Globus pallidus (tissue), 1 donor: ENCODE measurements at places on chromosomes 2 and 18.

DNA sequence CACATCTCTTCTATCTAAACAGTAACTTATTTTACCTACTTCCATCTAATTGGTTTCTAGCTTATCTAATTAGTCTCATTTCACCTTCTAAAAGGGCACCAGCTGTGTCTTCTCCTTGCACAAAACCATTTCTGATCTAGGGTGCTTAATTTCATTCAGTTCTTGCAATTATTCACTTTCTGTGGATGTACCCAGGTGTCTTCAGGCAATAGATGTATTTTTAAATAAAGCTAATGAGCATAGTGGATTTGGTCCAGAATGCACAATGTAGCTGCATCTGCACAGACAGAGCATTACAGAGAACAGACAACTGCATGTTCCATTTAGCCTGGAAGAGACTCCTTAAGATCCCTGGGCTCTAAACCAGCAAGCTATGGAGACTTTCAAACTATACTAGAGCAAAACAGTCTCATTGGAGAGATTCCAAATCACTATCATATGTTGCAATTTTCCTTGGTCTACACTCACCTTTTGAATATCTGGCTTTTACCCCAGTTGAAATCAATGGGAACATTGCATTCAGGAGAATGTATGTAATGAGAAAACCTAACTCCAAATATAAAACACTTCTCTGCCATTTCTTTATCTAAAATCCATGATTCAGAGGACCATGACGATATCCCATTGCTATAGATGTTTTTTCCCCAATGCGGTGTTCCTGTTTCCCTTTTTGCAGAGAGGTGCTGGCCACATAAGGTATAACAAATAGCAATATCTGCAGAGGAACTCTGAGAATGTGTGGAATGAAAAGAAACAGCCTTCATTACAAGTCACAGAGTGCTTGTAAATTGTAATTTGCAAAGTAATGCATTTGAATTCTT, 3.5 kb upstream of the RFX8 start:
- DNase-seq, result no peak

GRCh38 chr2:88554189-88554588, 73.1 kb downstream of the EIF2AK3 start:
- DNase-seq, result no peak

DNA sequence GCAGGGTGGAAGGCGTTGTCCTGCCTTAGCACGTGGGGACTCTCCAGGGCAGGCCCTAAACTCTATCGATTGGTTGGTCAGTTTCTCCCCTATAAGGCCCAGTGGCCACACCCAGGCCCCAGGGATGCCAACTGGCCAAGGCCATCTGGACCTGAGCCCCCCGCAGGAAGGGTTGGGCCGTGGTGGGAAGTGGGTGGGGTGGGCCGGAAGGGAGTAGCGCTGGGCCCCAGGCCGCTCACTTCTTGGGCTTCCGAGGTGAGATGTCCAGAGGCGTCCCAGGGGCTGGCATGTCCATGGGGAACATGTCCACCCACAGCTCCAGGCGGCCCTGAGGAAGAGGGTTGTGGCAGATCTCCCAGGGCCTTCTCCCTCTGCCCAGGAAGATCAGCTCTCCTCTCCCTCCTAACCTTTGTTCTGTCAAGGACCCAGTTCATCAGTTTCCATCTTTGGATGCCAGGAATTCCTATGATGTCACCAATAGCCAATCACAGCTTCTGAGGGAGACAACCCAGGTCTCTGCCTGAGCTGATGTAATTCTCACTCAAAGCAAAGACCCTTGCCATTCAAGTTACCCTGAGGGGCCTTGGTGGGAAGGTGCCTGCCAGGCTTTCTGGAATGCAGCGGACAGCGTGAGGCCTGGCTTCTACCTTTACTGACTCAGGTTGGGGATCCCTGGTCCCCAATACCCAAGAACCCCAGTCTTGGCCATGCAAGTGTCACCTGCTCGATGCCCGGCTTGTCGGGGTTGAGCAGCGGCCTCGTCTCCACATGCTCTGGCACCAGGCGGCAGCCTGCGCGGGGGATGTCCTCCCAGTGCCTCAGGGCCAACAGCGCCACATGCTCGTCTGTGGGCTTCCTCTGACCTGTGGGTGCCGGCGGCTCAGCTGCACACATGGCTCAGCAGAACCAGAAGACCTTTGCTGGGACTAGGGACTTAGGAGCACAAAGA, 14.4 kb downstream of the OTOF start:
- no peak for DNase-seq

GRCh38 chr2:39697454-39697853, 31.7 kb downstream of the TMEM178A start:
- no peak for DNase-seq

DNA sequence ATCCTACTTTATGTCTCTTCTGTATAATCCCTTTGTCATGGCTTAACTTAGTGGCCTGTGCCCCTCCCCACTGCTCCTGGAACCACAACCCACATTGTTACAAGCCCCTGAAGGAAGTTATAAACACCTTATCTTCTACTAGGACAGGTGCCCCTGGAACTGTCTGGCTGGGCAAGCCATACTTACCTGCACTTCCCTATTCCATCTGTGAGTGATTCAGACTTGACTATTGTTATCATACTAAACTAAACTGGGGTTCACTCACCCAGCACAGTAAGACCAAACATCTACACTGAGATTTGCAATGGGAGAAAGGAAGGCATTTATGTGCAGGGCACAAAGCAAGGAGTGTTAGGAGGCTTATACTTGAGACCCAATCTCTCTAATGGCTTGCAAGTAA, 3.7 kb upstream of the UGT1A6 start:
- no peak for DNase-seq

DNA sequence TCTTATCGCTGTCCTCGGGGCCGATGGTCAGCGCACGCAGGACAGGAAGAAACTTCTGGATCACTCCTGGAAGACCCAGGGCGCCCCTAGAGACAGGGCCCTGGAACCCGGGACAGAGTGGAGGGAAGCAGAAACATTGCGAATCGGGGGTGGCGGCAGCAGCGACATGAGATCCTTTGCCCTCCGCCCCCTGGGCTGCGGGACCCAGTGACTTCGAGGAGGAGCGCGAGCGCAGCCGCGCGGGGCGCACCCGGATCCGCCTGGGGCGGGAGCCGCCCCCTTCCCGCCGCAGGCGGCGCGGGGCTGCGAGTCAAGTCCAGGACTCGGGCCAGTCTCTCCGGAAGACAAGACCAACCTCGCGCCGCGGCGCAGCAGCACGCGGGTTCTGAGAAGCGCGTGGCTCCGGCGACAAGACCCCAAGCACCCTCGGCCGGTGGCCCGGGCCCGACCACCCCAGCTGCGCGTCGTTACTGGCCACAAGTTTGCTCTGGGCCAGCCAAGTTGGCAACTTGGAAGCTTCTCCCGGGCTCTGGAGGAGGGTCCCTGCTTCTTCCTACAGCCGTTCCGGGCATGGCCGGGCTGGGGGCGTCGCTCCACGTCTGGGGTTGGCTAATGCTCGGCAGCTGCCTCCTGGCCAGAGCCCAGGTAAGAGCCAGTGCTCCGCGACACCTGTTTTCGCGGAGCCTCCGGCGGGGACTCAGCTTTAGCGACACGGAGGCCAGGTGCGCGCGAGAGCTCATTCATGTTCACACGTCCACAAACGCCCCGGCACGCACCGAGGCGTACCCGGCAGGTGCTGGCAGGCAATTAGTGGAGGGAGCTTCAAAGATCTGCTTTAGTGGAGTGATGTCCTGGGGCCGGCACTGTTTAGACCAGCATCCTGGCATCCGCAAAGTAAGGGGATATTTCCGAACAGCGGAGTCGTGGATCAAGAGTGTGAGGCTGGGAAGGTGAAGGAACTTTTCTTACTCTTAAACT, at the start of gene PTH2R:
PTH2R (plus strand) TSS at position 319 of the 978 bp plus-strand sequence; CDS start at position 571, 252 bp downstream.
- no peak for DNase-seq

DNA sequence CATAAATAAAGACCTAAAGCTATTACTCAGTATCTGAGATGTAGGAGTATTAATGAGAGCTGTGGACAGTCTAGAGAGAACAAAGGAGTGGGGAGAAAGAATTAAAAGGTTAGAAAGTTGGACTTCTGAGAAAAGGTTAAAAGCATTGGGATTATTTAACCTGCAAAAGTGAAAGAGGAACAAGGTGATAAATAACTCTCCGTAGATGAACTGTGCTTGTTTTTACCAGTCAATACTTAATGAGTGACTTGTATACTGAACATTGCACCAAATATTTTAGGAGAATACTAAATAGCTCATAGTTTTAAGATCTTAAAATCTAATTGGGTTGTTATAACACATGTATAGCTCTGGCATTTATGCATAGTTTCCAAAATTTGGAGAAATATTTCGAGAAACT, 137.5 kb downstream of the GPD2 start:
- DNase-seq, result no peak
